Posterior cingulate gyrus (tissue), 11 donors: ENCODE measurements at places on chromosomes 5 and 9.

DNA sequence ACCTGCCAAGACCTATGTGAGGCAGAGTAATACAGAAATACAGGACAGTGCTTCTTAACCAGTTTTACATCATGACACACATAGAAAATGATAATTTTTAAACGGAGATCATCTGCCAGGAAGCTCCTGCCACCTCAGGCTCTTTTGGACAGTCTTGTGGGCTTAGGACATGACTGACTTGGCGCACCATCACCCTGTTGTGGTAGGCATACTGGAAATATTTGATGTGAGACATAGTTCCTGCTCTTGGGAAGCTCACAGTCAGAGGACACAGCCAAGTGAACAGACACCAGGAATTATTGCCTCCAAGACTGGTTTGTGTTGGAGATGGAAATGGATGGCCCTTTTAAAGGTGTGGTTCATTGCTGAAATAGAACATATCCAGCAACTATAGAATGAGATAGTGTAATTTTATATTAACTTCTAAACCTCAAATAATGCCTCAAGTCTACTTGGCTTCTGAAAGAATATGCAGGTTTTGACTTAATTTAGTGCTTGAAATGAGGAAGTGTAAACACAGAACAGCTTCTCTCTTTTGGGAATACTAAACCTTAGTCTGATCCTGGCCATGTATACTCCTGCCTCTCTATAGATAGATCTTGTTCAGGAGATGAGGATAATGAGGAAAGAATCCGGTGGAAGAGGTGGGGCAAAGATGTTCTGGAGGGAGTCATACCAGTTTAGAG is 19.7 kb downstream of the CPEB4 start:
- DNase-seq, result no peak

DNA sequence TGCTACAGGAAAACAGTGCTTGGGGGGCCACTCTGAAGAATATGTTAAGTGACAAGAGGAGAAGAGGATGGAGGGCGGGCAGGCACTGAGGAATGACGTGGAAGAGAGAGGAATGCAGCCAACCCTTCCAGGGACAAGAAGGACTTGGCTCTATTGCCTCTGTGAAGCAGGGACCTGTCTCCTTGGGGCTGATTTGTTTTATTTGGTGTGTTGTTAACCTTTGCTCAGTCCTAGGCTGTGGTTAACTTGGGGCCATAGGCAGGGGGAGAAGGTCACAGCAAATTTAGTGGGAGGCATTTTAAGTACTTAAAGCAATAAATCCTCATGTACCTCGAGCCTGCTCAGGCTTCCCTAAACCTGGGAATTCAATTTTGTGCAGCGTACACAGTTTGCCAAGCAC is 39.9 kb downstream of the KIF4B start:
- no peak for DNase-seq

GRCh38 chr5:37888476-37888875 is 48.6 kb upstream of the GDNF start:
- DNase-seq, result no peak

DNA sequence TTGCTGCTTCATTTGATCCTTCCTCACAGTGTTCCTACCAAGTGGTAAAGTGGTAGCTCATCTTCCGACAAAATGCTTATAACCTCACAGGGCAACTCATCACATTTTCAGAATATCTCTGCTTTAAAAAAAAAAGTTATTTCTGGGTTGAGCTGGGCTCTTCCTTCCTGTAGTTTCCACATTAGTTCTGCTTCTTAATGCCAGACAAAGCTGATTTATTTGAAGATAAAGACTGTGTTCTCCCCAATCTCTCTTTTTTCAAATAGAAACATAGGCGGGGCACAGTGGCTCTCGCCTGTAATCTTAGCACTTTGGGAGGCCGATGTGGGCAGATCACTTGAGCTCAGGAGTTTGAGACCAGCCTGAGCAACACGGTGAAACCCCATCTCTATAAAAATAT is 273.1 kb downstream of the ACTL7B start:
- DNase-seq, result no peak

GRCh38 chr5:72658161-72658560 is 151.0 kb upstream of the ZNF366 start:
- DNase-seq, result no peak

- DNase-seq, result no peak
These were observed 67.5 kb upstream of the S1PR3 start for GRCh38 chr9:88923653-88924288.

- DNase-seq, result no peak
These were observed 8.9 kb upstream of the DBN1 start for GRCh38 chr5:177482359-177482795.

GRCh38 chr5:38660194-38660668 is 103.8 kb upstream of the LIFR start:
- no peak for DNase-seq

GRCh38 chr5:35094948-35095347 is 47.2 kb upstream of the AGXT2 start:
- DNase-seq, result no peak

DNA sequence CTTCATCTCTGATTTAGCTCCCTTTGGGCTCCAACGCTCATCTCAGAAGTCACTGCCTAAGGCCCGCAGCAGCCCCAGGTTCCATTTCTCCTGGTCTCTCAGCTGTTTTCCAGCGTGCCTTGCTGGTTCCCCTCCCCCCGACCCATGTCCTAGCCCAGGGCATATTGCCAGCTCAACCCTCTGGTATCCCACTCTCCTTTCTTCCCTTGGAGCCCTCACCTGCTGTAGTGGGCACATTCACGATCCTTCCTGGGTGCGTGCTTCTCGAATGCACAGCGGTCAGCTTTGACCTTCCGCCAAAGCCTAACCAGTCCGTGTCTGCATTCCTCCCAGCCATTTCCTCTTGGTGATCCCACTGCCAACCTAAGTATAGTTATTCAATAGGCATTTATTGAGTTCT is 36.1 kb downstream of the CFAP90 start:
- DNase-seq, result no peak

DNA sequence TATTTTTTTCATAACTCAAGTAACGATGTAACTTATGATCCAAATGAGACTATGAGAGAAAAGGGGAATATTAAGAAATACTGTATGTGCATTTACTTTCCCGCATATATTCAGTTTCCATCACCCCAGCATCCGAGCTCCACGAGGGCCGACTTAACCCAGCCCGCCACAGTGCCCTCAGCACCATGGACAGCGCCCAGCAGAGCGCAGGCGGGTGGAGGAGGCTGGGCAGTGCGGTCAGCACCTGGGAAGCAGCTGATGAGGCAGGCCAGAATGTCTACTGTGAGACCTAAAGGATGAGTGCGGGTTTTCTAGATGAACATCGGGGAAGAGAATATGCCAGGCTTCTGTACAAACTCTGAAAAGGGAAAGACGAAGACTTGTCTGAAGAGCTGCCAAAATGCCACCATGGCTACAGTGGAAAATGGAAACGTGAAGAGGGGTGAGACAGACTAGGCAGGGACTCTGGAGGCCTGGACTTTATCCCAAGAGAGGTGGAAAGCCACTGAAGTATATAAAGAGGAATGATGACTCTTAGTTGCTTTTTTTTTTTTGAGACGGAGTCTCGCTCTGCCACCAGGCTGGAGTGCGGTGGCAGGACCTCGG is 34.5 kb upstream of the MED27 start:
- peak; percentile 37 for DNase-seq
